ENCODE measurements at places on chromosomes 4 and X.

DNA sequence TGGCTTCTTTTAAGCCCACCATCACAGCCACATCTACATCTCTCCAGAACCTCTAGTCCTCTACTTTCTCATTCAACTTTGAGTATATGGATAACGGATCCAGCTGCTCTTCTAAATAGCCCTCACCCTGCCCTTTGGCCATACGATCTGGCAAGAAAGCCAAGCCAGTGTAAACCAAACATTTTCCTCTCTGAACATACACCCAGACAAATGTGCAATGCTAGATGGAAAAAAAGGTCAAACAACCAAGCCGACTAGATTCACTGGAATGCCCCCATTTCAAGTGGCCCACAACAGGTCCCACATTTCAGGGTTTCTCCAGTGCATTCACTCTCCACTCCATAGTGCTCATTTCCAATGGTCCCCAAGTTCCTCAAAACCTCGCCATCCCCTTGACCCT is 24.0 kb downstream of the USP46 start:
- no peak for DNase-seq

DNA sequence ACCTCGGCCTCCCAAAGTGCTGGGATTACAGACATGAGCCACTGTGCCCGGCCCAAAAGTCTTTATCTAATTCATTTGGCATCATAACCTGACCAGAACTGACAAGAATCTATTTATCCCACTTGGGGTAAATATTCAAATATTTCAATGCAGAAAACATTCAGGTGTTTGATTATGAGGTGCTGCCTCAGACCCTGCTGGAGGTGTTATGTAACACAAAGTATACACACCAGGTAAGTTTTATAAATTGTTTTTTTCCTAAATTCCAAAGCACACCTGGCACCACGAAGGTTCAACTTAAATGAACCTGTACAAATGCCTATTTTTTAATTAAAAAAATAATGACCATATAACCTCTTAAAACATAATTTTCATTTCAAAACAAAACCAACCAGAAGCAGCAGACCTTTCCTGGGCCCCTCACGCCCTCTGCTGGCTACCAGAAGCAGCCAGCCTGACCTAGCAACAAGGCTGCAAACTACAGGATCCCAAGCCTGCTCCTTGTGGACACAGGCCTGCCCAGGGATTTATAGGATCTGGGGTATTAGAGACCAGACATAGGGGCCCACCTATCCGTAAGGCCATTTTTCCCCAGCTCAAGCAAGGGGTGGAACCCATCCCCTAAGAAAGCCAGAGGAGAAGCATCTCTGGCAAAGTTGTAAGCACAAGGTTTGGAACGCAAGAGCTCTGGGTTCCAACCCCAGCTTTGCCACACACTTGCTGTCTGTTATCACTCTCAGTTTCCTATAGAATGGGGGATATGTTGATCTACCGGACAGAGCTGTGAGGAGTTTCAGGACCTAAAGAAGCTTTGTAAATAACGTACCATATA is 11.7 kb downstream of the OTUD5 start:
- peak; percentile 31 for DNase-seq

DNA sequence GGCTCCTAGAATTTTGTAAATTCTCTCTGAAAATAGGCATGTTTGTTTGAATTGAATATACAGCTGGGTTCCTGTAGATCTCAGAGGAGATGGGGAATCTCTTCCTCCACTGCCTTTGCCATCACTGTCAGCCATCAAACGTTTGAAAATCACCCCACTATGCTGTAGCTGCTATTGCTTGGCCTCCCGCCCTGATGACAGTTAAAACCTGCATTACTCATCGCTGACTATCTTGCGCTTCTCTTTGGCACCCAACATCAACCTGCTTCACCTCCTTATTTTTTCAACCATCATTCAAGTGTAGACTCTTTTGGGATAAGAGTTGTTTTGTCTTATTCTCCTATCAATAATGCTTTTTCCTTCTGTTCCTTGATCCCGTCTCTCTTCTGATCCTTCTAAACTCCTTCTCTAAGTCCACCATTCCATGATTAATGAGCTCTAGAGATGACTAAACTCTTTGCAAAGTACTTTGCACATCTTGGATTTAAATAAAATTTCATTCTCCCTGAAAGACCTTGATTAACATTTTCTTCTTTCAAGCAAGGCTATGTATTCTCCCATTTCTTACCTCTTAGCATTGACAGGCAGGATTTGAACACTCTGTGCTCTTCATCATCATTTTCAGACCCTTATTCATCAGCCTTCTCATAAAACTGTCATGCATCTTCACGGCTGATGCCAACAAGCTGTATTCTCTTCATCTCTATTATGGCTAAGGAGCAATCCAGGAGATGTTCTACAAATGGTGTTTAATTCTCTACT is 133.0 kb downstream of the SNCA start:
- DNase-seq: no peak

GRCh38 chrX:136920001-136920400 is 39.5 kb upstream of the RBMX start:
- DNase-seq: no peak

GRCh38 chr4:110501826-110502225 is 25.9 kb downstream of the ENPEP start:
- peak; percentile 70 for DNase-seq

DNA sequence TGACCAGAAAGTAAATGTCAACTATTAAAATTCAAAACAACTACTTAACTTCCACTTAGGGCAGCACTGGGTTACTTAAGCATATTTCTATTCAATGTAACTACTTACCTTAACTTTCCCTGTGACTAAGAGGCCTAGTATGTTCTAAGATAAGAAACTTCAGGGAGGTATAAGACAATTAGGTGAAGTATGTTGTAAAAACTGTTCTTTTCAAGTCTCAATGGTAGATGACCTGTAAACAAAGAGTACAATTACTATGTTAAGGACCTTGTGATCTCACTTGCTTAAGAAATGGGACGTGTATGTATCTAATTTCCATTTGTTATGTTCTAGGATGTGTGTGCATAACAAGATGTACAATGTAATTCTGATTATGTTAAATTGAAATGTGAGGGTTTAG is 960.5 kb downstream of the CCSER1 start:
- no peak for DNase-seq

DNA sequence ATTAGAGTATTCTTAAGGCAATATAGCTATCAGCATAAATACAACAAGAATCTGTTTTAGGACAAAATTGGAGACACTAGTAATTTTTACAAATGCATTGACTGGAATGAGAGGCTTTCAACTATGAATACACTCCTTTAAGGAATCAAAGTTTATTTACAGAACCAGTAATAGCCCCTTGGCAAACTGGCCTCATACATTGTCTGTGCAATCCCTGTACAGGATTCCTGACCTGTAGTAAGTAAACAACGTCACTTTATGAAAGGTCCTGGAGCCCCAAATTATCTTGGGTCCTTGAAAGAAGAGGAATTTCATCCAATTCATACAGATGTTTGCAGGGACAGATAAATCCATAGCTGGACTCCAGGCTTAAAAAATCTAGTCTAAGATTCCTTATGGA is 25.4 kb upstream of the CXCL3 start:
- no peak for DNase-seq

GRCh38 chr4:6625256-6625655 is 15.2 kb upstream of the MRFAP1 start:
- no peak for DNase-seq

DNA sequence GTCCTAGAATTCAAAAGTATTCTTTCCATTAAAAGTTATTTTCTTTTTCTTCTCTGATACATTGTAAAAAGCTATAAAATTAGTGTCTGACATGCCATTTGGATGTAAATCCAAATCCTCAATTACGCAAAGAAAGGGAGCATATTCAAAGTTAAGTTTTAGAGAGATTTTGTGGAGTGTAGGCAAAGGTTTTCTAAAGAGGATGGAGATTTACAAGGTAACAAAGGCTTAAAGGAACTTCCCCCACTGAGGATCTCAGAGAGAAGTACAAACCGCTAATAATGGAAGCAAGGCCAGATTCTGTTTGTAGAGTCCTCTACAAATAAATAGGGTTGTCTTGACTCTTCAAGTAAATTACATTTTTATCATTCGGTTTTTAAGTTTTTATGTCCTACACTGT is 91.0 kb upstream of the MAPK10 start:
- DNase-seq: no peak

- DNase-seq: peak; percentile 5
Measured at GRCh38 chrX:37685381-37686359, at the start of gene XK. XK (plus strand) TSS chrX:37685791; CDS start chrX:37685962, 171 bp downstream.

GRCh38 chr4:92506933-92507332 is 203.2 kb downstream of the GRID2 start:
- no peak for DNase-seq

- DNase-seq: no peak
Measured at GRCh38 chrX:69151866-69152284, 13.4 kb downstream of the PJA1 start.

- DNase-seq: no peak
Measured at GRCh38 chrX:48713847-48714246, 17.3 kb downstream of the SUV39H1 start.

GRCh38 chrX:53244610-53245009 is 19.6 kb upstream of the KDM5C start:
- no peak for DNase-seq

GRCh38 chr4:41644288-41644914 is 104.1 kb downstream of the PHOX2B start:
- peak; percentile 37 for DNase-seq

DNA sequence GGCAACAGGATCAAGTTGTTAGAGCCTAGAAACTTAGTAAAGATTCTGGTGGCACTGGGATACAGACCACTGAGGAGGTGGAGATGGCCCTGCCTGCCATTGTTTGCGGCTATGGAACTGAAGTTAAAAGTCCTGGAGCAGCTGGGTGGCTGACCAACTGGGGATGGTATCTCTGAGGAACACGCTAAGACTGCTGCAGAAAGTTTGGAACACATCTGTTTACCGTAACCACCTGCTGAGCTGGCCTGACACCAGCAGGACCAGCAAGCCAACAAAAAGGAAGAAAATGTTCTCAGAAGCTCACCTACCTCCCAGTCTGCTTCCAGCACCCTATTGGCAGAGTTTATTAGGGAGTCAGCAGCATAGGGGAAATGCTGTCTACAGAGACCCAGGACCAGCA is 17.4 kb upstream of the PACRGL start:
- DNase-seq: no peak

DNA sequence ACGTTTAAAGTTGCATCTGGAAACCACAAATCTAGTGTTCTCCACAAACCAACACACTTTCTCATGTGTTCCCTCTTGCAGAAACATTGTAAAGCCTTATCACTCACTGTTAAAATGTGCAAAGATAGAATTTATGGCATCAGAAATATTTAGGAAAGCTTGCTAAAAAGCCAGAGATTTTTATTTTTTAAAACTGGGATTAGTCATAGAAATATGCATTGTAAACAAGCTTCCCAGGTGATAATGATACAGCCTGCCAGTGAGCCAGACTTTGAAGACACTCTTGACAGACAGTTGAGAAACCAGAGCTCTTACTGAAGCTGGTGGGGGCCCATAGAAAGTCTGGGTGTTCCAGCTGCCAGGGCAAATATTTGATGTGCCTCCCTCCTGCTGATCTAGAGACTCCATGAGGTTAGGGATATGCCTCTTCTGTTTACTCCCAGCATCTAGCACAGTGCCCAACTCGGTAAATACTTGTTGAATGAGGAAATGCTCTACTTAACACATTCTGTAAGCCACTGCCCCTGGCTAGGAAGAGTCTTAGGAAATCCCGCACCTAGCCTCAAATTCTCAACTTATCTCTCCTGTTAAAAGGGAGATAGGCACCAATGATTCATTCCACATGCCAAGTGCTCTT is 179.0 kb upstream of the RASGEF1B start:
- no peak for DNase-seq

- no peak for DNase-seq
Measured at GRCh38 chrX:65589304-65589703, 54.7 kb upstream of the LAS1L start.

DNA sequence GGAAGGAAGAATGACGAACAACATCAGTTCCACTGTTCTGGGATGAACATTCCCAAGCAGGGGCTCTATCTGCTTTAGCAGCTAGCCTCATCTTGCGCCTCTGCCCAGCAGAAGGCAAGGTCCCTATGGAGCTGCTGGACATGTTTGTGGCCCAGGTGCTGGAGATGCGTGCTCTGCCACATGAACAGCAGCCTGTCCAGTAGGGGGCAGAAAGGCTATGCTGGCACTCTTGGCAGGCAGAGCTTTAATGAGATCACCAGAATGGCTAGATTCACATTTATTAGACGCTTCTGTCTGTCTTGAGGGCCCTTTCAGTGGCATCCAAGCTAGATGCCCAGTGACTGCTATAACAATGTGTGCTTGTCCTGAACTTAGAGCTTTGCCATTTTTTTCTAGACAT is 1826.0 kb downstream of the STIM2 start:
- DNase-seq: peak; percentile 12

DNA sequence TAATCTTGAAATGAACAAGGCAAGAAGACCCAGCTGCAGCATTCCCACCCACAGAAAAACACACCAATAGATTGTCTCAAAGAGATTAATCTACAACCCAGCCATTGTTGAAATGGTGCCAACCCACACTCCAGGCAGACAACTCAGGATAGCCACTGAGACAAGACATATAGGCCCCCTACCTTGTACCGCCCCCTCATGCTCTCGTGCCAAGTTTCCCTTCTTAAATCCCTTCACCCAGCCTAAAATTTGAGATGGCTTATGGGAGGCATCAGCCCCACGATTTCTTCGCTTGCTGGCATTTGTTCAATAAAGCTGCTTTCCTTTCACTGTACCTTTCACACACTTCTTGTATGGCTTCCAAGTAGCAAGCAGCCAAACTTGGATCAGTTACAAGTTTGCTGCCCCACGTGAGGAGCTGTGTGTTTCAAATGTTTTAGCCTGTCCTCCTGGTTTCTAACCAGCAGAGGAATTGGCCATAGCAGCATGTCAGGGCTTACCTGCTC is 1754.1 kb downstream of the C4orf33 start:
- DNase-seq: peak; percentile 16

DNA sequence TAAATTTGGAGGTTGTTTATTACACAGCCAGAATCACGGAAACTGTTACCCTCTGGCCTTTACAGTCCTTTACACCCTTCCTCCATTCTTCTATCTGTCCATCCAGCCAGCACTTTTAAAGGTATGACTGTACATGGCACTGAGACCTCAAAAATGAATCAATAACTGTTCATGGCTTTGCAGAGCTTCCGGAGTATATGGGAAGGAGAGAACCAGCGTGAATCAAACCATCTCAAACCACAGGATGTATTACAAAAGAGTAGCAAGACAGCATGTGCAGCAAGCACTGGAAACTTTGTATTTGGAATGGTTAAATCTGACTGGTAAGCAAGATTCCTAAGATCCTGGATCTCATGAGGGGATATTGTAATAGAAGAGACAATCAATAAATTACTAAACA is 228.5 kb upstream of the CASK start:
- DNase-seq: peak; percentile 10

DNA sequence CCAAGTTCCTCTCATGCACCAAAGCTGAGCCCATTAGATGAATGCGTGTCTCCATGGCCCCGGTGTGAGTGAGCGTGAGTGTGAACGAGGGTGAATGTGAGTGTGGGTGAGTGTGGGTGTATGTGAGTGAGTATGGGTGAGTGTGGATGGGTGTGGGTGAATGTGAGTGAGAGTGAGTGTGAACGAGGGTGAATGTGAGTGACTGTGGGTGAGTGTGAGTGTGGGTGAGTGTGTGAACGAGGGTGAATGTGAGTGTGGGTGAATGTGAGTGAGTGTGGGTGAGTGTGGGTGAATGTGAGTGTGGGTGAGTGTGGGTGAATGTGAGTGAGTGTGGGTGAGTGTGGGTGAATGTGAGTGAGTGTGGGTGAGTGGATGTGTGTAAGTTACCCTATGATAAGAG is 1521.8 kb upstream of the TENM3 start:
- no peak for DNase-seq

All from fibroblast of upper back skin (primary cell).